ENCODE measurements at places on chromosomes 12 and 14.

DNA sequence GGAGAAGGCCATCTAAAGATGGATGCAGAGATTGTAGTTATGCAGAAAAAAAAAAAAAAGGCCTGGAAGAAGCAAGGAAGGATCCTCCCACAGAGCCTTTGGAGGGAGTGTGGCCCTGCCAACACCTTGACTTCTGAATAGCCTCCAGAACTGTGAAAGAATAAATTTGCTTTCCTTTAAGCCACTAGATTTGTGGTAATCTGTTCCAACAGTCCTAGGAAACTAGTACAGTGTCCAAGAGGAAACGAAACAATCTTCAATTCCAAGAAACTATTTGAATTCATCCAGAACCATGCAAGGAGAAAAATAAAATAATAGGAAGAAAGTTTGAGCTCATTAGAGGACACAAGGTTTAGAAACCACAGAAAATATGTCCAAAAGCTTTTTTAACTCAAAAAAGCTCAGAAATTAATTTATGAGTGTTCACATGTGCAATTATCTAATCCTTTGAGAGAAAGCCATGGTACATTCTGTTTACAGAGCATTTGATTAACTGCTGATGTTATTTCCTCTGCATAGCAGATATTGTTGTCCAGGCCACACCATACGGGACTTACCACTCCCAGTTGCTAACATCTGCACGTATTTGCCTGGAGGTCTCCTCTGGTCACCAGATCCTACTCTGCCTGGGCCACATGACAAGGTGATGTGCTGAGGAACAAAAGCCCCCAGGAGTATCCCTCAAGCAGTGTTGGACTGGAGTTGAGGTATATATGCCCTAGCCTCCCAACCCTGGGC lies 30.0 kb upstream of the STAB2 start:
- H3K4me3 ChIP-seq, result no peak overlapping the region
- peaks cover 22% of the 10 kb centered on the region for H3K4me1 ChIP-seq
- H3K36me3 ChIP-seq, result no peaks in the 10 kb centered on the region
- H3K27me3 ChIP-seq, result no peaks in the 10 kb centered on the region

GRCh38 chr14:33254342-33254741 lies 315.7 kb downstream of the NPAS3 start:
- no peaks in the 10 kb centered on the region for H3K4me1 ChIP-seq
- H3K27me3 ChIP-seq, result no peaks in the 10 kb centered on the region
- H3K36me3 ChIP-seq, result no peaks in the 10 kb centered on the region
- no peak overlapping the region for H3K4me3 ChIP-seq
- no peak for DNase-seq

DNA sequence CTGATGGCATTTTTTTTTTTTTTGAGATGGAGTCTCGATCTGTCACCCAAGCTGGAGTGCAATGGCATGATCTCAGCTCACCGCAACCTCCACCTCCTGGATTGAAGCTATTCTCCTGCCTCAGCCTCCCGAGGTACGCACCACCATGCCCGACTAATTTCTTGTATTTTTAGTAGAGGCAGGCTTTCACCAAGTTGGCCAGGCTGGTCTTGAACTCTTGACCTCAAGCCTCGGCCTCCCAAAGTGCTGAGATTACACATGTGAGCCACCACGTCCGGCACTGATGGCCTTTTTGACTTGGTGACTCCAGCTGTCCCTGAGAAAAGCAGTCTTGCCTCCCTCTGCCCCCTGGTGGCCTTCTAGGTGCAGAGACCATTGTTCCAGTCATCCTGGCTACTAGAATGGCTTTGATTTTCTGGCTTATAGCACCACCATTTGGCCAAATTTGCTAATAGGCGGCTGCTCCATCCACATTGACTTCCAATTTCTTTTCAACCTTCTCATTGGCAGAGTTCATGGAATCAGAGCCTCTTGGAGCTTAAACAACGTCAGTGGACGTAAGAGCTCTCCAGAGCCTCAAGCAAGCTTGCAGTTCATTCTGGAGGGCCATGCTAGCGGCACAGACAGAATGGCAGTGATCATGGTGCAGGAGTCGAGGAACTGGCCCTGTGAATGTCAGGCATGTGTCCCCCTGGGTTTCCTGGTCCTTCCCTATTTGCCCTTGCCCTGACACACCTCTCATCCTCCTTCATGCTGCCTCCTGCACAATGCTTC lies 25.4 kb upstream of the EIF4B start:
- no peaks in the 10 kb centered on the region for H3K36me3 ChIP-seq
- peaks cover 6% of the 10 kb centered on the region for H3K4me1 ChIP-seq
- H3K4me3 ChIP-seq, result no peak overlapping the region
- no peak overlapping the region for H3K27ac ChIP-seq
- no peaks in the 10 kb centered on the region for H3K27me3 ChIP-seq

GRCh38 chr12:63420206-63420644 lies 248.1 kb downstream of the DPY19L2 start:
- peak; percentile 62 for DNase-seq
- H3K4me1 ChIP-seq, result no peaks in the 10 kb centered on the region
- H3K27ac ChIP-seq, result no peak overlapping the region
- H3K36me3 ChIP-seq, result no peaks in the 10 kb centered on the region
- H3K27me3 ChIP-seq, result 0 out of 2 replicates have a peak, but pooled peaks cover 2% of the 10 kb centered on the region

DNA sequence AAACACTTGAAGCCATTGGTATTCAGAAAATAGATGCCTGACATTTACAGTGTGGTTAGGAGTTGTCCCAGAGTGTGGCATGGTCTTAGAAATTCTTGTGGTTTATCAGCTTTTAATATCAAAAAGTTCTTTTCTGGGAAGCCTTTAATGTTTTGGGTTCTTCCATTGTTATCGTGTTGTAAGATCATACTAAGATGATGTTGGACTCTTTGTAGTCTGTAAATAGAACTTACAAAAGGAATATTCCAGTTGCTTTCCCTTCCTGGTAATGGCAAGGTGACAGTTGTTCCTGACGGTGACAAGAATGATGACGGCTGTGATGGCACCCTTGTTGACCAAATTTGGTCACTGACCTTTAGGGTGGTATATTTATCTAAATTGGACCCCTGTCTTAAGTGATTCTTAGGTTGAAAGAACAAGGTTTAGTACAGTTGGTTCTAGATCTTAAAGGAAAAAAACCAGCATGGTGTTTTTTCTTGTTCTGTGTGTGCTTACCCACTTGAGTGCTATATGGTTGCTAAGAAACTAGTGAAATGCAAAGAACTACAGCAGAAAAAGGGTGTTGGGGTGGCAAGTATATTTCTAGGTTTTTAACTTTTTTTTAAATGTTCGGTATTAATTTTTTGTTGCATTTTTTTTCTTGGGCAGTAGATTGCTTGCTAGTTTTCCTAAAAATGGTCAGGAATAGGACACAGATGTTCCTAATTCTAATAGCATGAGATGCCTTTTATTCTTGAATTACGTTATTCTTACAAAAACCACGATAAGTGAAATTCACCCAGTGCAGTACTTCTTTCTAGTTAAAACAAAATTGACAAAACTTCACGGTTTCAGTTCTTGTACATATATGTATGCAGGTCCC lies 2.1 kb downstream of the ATP2A2 start:
- peaks cover 25% of the 10 kb centered on the region for H3K36me3 ChIP-seq
- peak overlapping the region; percentile 90 for H3K4me3 ChIP-seq
- peak; percentile 30 for DNase-seq
